ENCODE measurements at places on chromosomes 5 and 9.

GRCh38 chr9:114069476-114070187 lies 8.5 kb downstream of the AMBP start:
- DNase-seq, result no peak

DNA sequence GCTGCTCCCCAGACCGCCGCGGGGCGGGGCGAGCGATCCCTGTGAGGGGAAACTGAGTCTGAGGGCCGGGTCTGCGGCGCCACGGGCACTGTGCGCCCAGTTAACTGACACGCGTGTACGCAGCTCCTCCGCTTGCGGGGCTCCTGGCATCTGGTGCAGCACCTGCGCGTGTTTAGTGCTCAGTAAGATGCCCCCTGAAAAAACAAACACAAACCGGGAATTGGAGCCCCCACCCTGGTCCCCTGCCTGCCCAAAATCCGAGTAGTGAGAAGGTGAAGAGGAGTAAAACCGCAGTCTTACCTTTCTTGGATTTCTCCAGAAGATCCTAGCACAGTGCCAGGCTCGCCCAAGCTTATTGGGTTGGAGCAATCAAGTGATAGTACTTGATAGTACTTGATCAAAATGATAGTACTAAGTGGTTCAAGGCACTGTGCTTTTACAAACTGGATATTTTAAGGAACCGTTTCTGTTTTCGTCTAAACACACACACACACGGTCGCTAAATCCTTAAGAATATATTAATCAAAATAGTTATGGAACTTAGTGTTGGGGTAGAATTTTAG lies 2.7 kb upstream of the TRAF1 start:
- DNase-seq, result no peak

GRCh38 chr9:93964685-93965084 lies 9.5 kb upstream of the BARX1 start:
- DNase-seq, result no peak

DNA sequence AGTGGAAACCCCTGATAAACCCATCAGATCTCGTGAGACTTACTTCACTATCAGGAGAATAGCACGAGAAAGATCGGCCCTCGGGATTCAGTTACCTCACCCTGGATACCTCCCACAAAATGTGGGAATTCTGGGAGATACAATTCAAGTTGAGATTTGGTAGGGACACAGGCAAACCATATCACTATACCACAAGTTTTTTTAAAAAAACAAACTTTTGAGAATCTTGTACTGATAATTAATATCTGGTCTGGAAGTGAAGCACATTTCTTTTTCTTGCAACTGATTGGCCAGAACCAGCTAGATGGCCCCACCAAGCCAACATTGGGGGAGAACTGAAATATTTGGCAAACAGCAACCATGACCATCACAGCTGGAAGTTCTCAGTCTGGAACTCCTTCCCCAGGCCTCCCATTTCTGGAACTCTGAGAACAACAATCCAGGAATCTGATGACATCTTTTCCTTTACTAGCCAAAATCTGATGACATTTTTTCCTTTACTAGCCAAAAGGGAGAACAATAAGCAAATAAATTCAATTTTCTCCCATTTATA lies 51.8 kb upstream of the CDKN2B start:
- no peak for DNase-seq

DNA sequence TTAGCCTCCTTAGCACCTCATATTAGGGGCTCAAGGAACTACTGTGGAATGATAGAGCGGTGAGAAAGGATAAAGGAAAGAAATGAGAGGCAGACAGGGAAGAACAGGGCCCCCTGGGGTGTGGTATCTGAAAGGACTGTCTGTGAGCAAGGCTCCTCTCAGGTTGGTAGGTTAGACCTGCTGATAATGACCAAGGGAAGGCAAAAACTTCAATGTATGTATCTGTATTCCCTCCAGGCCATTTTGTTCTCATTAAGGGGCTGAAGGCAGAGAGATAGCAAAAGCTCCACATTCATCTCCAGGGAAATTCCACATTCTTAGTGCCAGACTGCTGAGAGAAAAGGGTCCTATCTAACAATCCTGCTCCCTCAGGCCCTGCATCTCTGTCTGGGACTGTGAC lies 28.6 kb downstream of the TRIM32 start:
- no peak for DNase-seq

DNA sequence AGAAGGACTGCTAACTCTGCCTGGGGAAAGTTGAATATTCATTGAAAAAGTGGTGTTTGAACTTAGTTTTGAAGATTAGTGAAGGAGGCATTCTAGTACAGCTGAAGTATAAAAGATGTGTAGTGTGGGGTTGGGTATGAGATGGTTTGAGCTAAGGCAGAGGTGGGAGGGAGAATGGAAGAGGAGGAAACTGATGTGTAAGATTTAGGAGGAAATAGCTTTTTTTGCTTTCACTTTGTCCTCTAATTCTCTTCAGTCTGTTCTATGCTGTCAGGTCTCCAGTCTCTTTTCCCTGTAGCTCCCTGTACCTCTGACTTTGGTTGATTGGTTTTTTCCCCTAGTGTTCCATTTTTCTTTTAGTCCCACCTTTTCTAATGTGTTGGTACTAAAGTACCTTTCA lies 9.0 kb downstream of the CREBRF start:
- DNase-seq, result no peak

GRCh38 chr5:109619606-109620005 lies 70.1 kb upstream of the MAN2A1 start:
- DNase-seq, result no peak

- DNase-seq, result no peak
Measured at GRCh38 chr5:177389241-177390169, 5.3 kb downstream of the SLC34A1 start.

Measured in NCI-H1694 treated with DMSO at 0.1 percent for 48 hours (cell line).